ENCODE measurements at places on chromosomes 4 and X.
A peak's percentile ranks its signal among the peaks of the same experiment; 100 is the strongest.

- peak; percentile 73 for DNase-seq
Observed at GRCh38 chrX:103214870-103215424, at the start of gene BEX4. Gene BEX4 (plus strand): TSS chrX:103215108. CDS start chrX:103216154, 1,046 bp downstream.

DNA sequence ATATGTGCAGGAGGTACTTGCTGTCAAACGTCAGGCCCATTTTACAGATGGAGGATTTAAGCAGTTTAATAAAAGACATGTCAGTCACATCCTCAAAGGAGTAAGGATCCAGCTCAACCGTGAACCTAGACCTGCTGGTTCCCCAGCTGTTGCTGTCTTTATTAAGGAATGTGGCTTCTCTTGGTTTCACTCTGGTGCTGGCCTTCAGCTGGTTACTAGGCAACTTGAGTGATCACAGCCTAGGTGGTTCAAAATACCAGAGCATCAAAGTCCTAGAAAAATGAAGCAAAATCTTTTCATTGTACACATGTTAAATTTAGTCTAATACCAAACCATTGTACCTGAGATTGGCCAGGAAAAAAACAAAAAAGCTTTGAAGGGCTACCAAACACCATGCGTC lies 32.7 kb upstream of the GLRA2 start:
- DNase-seq, result no peak

- no peak for DNase-seq
Observed at GRCh38 chr4:143531380-143531779, 17.9 kb downstream of the SMARCA5 start.

GRCh38 chr4:92031825-92032224 lies 271.9 kb upstream of the GRID2 start:
- no peak for DNase-seq

- DNase-seq, result no peak
Observed at GRCh38 chrX:3244955-3245354, 101.5 kb downstream of the MXRA5 start.

- DNase-seq, result no peak
Observed at GRCh38 chr4:182144626-182145333, 98.4 kb upstream of the TENM3 start.

GRCh38 chr4:80840396-80840795 lies 190.1 kb upstream of the BMP3 start:
- no peak for DNase-seq

GRCh38 chr4:185591679-185592141 lies 56.4 kb upstream of the PDLIM3 start:
- DNase-seq, result no peak

DNA sequence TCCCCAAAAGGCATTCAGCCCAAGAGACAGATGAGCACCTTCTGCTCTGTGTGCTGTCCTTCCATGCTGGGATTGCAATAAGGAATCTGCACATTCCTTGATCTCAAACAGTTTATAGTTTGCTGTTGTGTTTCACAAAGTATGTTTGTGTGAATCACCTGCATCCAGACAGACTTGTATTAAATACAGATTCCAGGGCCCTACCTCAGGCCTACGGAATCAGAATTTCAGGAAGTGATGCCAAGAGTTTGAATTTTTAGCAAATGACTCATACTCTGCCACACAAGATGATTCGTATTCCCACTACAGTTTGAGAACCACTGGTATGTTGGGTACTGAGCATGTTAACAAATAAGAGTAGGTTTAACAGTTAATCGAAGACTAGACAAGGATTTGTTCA lies 7.0 kb downstream of the VAMP7 start:
- DNase-seq, result no peak

- DNase-seq, result no peak
Observed at GRCh38 chr4:152591876-152592275, 56.0 kb upstream of the FBXW7 start.

DNA sequence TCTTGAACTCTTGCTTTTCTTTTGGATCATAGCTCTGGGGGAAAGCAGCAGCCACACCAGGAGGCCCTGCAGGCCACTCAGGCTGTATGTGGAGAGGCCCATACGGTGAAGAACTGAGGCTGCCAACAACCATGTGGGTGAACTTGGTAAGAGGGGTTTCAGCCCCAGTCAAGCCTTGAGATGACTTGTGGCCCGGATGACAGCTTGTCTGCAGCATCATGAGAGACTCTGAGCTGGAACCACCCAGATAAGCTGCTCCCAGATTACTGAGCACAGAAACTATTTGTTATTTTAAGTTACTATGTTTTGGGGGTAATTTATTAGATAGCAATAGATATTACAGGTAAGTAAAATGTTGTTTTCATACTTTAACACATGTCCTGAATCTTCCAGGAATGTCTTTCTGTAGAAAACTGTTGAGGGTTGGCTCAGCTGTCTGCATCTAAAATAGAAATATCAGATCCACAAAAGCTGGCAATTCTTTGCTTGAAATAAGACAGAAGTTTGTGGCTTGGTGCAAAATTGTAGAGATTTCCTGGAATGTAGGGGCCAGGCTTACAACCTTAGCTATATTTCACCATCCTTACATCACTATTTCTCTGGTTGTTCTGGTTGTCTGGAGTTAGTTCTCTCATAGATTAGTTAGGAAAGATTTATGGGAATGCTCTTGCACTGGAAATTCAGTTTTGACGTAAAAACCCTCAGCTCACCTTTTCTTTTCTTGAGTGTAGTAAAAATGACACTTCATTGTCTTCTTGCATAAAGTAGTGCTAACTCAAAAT lies 272.1 kb downstream of the RAPGEF2 start:
- DNase-seq, result no peak

- peak; percentile 85 for DNase-seq
Observed at GRCh38 chrX:20266810-20267606, at the start of gene RPS6KA3. Gene RPS6KA3 (minus strand): TSS chrX:20266909. CDS start chrX:20266632, 277 bp downstream.

DNA sequence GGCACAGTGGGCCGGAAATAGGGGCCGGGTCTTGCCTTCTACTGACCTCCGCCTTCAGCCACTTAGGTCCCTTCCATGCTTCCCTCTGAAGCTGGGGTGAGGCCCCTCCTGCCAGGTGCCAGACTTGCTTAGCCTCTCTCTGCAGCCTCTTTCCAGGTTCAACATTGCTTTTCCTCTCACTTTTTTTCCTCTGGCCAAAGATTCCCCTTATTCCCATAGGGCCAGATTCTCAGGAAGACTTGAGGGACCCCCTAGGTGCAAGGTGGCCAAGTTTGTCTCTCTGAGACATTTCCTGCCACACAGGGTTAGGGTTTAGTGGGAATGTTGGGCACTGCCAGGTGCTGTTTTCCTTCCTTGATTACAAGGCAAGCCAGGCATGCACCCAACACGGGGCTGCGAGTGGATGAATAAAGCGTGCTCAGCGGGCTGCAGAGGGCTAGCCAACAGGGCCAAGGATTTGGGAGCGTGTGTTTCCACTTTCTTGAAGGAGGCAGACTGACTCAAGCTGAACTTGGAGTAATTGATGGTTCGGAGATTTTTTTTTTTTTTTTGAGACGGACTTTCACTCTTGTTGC lies 7.6 kb upstream of the GJB1 start:
- no peak for DNase-seq

DNA sequence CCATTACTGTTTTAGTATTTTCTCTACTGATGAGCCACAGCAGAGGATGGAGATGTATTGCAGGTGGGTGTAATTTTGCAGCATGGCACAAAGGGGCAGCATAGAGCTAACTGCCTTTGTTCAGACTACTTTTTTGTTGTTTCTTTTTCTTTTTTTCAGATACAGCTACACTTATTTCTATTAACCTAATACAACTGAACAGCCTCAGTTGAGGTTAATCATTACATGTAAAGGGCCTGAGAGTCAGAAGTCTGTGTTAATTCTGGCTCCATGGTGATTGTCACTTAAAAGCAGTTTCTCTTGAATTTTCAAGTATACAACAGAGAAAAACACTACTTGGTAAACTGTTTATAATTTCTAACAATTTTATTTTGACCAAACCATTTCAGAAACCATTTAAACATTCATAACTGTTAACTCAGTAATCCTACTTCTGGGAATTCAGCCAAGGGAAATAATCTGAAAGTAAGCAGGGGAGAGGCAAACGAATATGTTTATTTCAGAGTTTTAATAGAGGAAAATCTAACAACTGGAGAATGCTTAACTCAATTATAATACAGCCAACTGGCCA lies 13.9 kb upstream of the PPEF2 start:
- DNase-seq, result peak; percentile 18

Measured in activated T-helper 2 cell treated with anti-CD3 and anti-CD28 coated beads, Interferon-gamma antibody, Interleukin-2, Interleukin-4, amounts not matched to agents 10 μg/mL and 5 μg/mL and 100 μg/mL, durations not matched to agents 14 hours and 24 hours and 36 hours (primary cell).